C1 segment of cervical spinal cord (tissue), 14 donors: ENCODE measurements at places on chromosomes 12 and 14.
A peak's percentile ranks its signal among the peaks of the same experiment; 100 is the strongest.

- no peak for DNase-seq
These were observed 31.2 kb upstream of the VASH1 start for GRCh38 chr14:76729953-76730505.

- DNase-seq, result peak; percentile 59
These were observed 5.7 kb downstream of the WNT5B start for GRCh38 chr12:1634590-1635191.

DNA sequence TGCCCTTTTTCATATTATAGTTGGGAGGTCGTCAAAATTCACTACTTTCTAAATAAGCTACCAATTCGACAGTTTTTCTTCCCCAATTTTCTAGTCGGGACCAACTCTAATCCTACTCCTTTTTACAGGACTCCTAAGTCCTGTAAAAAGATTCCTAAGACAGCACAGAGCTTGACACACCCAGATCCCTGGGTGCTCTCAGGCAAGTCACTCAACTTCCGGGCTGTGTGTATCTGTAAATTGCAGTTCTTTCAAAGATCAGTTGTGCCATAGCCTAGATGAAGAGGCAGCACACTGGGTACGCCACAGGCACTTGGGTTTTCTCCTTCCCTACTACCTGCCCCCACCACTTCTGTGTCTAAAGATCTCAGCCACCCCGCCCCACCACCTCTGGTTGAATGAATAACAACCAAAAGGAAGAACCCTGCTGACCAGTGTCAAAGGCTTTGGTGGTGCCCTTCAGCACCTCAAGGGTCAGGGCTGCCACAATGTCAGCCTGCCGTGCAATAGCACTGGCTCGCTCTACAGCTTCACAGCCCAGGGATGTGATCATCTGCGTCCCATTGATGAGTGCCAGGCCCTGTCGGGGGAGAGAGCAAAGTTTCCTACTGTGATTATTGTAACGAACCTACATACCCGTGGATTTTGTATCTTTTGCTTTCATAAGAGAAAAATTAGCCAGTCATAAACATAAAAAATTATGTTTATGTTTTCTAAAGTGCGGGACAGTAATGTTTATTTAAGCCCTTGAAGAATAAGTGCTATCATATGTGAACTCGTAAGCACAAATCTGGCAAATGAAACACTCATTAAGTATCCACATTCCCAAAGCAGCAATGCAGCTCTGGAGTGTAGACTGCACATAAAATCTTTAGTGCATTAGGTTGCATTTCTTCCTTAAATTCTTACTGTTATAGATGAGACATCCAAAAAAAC lies 9.2 kb downstream of the HAL start:
- no peak for DNase-seq

DNA sequence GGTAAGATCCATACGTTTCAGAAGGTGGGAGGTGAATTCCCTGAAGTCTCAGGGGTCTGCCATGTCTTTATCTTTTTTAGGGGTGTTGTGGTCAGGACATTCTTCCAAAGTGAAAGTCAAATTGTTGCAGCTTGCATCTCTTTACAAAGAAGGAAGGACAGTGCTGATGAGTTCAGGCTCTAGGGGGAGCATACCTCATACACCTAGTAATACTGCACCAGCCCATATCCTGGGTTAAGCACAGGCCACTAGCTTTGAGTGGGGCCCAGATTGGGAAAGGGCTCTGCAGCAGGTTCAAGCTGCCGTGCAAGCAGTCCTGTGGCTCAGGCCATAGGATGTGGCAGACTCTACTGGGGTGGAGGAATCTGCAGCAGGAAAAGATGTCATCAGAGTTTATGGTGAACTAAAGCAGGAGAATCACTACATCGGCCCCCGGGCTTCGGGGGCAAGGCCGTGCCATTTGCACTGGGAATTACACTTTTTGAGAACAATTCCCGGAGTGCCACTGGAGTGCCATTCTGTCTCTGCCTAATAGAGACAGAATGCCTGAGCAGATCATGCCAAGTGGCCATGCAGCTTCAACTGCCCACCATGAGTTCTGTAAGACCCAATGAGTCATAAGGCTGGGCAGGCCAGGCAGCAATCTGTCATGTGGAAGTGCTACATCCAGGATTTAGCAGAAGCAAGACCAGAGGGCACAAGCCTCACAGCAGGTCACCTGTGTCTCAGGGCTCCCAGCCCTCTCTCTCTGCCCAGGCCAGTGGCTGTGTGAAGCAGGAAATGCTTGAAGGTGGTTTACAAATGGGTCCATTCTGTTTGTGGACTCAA lies 32.3 kb downstream of the DIO3 start:
- no peak for DNase-seq

GRCh38 chr12:112870267-112870980 lies 36.3 kb upstream of the OAS1 start:
- DNase-seq, result no peak

DNA sequence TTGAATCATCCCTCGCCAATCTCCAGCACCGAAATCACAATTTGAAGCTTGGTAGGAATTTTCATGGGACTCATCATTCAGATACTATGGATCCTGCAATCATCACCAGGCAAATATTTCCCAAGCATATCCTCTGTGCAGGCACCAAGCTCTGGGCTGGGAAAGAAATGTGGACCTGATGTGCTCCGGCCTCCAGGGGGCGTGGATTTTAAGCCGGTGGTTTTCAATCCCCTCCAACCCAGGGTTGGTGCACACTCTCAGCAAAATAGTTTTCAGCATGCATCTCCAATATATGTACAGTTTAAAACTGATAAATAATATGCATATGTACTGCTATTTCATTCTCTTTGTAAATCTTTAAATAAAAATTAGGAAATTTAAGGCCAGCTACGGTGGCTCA lies 98.9 kb downstream of the RBM19 start:
- no peak for DNase-seq

DNA sequence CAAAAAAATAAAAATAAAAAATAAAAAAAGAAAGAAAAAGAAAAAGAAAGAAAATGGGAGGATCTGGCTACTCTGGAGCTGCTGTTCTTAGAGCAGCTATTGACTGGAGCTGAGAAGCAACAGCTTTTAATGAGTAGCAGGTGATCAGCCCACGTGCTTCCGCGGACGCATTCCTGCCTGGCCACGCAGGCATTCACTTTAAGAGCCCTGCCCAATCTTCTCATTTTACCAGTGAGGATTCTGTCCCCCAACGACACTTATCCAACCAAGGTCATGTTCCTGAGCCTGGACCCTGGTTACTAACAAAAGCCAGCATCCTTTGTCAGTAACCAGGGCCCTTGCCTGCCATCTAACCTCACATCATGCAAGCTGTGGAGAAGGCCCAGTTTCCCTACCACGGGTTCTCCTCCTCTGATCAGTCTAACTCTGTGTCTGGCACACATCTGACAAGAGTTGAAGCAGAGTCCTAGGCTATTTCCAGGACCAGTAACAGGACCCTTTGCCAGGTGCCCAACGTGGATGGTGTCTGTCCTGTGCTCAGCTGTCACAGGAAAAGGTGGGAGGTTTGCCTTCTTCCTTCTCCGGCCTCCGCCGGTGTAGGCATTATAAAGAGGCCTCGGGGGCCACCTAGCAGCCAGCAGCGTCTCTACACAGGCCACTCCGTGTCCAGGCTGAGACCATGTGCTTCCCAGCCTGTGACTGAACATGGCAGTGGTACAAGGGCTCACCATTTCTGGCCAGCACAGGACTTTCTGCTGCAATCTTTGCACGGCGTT lies 60.9 kb upstream of the GPATCH2L start:
- DNase-seq, result peak; percentile 19

DNA sequence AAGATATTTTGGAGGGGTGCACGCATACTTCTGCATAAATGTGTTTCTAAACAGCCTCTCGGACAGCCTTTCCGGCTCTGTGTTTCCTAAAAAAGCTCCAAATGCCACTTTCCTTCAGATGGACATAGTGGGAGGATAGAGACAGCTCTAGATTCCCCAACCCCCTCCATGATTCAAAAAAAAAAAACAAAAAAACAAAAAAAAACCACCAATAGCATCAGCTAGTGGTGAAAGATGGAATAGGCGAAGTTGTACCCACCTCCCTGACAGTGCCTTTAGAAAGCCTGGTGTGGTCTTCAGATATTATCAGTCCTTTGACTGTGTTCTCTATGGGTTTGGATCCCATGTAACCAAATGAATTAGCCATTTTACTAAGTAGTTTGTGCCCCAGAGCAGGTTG lies 94.1 kb downstream of the PHETA1 start:
- DNase-seq, result no peak

DNA sequence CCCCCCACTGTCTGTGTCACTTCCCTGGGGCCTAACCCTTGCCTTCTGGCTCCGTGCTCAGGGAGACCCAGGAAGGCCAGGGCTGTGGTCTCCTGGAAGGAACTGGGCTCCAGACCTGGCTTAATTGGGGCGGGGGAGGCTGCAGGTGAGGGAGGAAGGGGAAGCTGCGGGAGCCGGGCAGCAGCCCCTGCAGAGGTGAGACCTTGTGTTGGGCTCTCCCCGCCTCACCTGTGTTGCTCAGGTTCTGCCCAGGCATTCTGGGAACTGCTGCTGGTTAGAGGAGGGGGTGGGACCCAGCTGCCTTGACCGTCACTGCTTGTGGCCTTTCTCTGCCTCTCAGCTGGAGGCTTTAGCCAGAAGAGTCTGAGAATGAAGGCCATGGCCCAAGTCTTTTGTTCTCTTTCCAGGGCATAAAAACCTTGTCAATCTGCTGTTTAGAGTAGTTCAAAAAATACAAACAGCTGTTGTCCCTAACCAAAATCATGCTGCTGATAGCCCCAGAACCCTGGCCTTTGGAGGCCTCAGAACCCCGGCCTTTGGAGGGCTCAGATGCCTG lies 247.6 kb downstream of the CHST11 start:
- no peak for DNase-seq

DNA sequence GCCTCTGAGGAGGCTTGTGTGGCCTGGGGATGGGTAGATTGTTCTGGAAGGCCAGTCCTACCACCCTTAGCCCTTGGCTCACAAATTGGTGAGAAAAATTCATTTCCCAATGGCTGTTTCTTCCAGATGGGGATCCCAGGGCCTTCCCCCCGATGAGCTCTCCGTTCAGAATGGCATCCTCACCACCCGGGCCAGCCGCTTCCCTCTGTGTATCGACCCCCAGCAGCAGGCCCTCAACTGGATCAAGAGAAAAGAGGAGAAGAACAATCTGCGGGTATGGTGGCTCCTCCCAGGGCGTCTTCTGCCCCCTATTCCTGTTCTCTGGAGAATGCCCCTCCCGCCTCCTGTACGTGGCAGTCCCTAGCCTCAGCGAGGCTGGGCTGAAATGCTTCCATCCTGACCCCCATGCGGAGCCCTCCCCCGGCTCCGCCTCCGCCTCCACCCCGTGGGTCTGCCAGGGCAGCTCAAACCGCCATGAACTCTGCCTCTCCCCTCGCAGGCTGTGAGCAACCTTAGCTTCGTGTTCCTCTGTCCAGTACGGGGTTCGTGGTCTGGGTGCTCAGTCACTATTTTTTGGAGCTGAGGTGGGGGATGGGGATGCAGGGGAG lies 57.8 kb downstream of the CCDC92 start:
- DNase-seq, result no peak

- DNase-seq, result no peak
These were observed 337.7 kb downstream of the IPO8 start for GRCh38 chr12:30357766-30358490.

GRCh38 chr14:35932136-35932535 lies 106.0 kb downstream of the BRMS1L start:
- DNase-seq, result no peak

DNA sequence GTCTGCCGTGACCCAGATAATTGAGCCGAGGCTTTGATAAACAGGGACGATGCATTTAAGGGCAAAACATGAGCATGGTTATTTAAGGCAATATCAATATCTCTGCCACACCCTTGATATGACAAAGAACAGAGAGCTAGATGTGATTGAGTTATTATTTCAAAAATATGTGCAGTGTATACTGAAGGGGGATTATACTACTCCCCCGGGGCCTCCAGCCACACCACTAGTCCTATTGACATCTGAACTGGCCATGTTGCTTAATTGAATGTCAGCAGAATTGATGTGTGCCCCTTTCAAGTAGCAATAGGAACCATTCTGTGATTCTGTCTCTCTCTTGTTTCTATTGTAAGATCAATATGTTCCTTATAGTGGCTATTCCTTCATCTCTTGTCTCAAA lies 794.8 kb upstream of the SEL1L start:
- no peak for DNase-seq

GRCh38 chr14:73760598-73761586 lies 46.7 kb upstream of the PNMA1 start:
- no peak for DNase-seq

DNA sequence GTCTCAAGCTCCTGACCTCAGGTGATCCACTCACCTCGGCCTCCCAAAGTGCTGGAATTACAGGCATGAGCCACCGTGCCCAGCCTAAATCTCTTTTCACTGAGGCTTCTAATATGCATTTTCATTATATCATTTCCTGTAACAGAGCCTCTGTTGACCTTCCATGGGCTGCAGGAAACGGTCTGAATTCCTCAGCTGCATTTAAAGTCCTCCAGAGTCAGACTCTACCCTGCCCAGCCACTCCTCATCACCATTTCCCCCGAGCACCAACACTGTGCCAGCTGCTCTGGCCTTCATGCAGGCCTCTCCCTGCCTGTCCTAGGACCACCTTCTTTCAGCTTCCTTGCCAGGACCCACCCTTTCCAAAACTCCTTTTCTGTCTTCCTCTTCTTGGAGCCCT lies 9.8 kb upstream of the NFKBIA start:
- DNase-seq, result no peak

DNA sequence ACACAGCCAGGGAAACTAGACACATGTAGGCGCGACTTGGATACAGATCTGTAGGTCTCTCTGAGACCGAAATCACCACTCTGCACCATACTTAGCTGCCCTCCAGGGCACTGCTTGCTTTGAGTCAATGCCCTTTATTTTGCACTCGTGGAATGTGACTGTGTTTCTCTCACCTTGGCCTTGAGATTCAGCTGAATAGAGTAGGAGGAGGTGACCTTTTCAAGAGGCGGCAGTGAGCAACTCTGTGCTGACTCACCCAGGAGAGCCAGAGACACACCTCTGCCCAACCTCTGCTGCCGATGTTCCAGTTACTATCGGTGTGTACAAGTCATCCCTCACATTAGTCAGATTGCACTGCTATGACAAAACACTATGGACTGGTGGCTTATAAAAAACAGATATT lies 583.4 kb downstream of the VRK1 start:
- DNase-seq, result no peak

DNA sequence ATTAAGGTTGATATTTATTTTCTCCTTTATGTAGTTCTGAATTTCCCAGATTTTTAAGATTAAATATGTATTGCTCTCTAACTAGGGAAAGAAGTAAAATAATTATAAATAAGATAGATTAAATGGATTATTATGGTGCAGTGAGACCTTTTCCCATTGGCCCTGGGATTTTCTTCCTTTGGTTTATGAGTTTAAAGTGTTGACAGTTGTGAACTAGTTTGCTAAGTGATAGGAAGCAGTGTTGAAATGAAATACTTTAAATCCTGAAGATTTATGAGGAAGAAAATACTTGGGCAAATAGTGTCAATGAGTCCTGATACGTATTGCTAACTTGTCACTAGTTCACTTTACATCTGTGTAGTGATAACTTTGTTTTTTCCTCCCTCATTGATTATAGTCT lies 188.9 kb downstream of the RAD51B start:
- DNase-seq, result no peak

DNA sequence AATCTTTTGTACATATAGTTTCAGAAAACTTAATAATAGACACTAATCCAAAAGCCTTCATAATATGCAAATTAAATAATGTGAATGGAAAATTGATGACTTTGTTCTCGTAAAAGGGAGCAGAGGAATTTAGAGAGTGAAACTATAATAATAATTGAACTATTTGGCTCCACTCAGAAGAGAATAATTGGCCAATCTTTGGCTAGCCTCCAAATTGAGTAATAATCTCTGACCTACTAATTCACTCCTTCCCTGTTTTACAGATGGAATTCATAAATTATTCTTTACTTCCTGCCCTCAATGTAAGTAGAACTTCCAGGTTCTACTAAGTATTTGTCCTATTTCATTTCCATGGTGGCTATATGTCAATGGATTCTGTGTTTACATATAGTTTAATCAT lies 15.8 kb downstream of the TRIM9 start:
- no peak for DNase-seq
